ENCODE measurements at places on chromosomes 4 and X.

GRCh38 chrX:63128509-63128908 lies 222.6 kb downstream of the SPIN4 start:
- no peak for DNase-seq

GRCh38 chr4:107966903-107967302 lies 22.8 kb upstream of the HADH start:
- no peak for DNase-seq

DNA sequence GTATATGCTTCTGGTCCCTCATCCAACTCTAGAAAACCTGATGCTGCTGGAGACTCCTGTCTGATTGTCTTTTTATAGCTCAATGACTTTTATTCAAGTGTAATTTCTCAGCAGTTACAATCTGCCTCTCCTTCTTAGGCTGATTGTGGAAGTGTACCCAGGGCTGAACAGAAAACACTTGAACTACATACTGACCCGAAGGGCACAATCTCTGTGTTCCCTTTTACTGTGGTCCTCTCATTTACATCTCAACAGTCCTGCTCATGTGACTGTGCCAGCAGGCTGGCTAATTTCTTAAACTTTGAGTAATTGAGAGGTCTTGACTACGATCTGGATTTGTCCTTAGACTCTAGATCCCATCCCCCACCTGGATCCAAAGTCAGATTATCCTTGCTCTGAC lies 863.4 kb downstream of the PDHA2 start:
- DNase-seq = no peak

DNA sequence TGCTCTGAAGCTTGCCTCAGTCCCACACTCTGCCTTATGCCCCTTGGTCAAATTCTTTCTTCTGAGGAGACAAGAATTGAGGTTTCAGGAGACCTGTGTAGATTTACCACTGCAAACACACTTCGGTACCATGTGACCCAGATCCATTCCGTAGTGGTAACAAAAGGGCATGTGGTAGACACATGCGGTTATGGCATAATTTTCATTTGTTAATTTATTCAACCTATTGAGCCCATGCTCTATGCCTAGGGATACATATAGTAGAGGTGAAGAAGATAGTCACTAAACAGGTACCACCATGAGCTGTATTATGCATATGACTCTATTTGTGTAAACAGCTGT lies 190.9 kb downstream of the NDST4 start:
- DNase-seq = no peak

Measured in stimulated activated CD8-positive, alpha-beta memory T cell treated with anti-CD3 and anti-CD28 coated beads, Interleukin-12 subunit alpha, Interleukin-12 subunit beta, amount 100 ng/mL, for 4 hours (primary cell).